ENCODE measurements at places on chromosomes 13 and 19. TPM values are rescaled to one million over a fixed set of nuclear protein-coding genes. Genes with fewer than 3 reads are reported as not detected.

EDDM13 gene
- total RNA-seq, result not detected

TMPRSS9 gene
- 0.12 TPM for total RNA-seq

FUT1 gene
- total RNA-seq, result 0.59 TPM

DAND5 gene
- total RNA-seq, result not detected

SHISA2 gene
- total RNA-seq, result 1.7 TPM

CYP4F11 gene
- total RNA-seq, result not detected

ANKLE1 gene
- 4.9 TPM for total RNA-seq

LRRC4B gene
- total RNA-seq, result 42.5 TPM

LACC1 gene
- 0.75 TPM for total RNA-seq

ZNF471 gene
- not detected for total RNA-seq

KL gene
- 0.12 TPM for total RNA-seq

TTYH1 gene
- total RNA-seq, result 180 TPM

GPR12 gene
- 0.14 TPM for total RNA-seq

ZNF497 gene
- 8.4 TPM for total RNA-seq

SPTBN4 gene
- total RNA-seq, result 0.40 TPM

LIN37 gene
- total RNA-seq, result 7.5 TPM

GNG7 gene
- 13.9 TPM for total RNA-seq

NOVA2 gene
- total RNA-seq, result 25.6 TPM

MAP1S gene
- total RNA-seq, result 93.4 TPM

AP2A1 gene
- total RNA-seq, result 102 TPM

FGF22 gene
- 0.84 TPM for total RNA-seq

FRY gene
- 4.7 TPM for total RNA-seq

CPAMD8 gene
- 17.0 TPM for total RNA-seq

LILRB1 gene
- not detected for total RNA-seq

LRG1 gene
- 0.09 TPM for total RNA-seq

FAM124A gene
- 3.7 TPM for total RNA-seq

OPA3 gene
- total RNA-seq, result 15.7 TPM

CACNG6 gene
- 0.77 TPM for total RNA-seq

OR7D2 gene
- 1.6 TPM for total RNA-seq

MISP3 gene
- total RNA-seq, result 0.39 TPM

ELANE gene
- not detected for total RNA-seq

EFNA2 gene
- total RNA-seq, result 28.0 TPM

PSG2 gene
- not detected for total RNA-seq

DNAAF3 gene
- 10.4 TPM for total RNA-seq

RFX2 gene
- 17.2 TPM for total RNA-seq

KLK11 gene
- total RNA-seq, result not detected

OR10H3 gene
- total RNA-seq, result not detected

CABP5 gene
- total RNA-seq, result not detected

FXYD7 gene
- total RNA-seq, result 1.1 TPM

CYP2F1 gene
- total RNA-seq, result not detected

LHB gene
- total RNA-seq, result not detected

MAP2K2 gene
- 171 TPM for total RNA-seq

LGALS7 gene
- total RNA-seq, result not detected

AMER2 gene
- 4.1 TPM for total RNA-seq

THSD8 gene
- 34.7 TPM for total RNA-seq

TMEM238 gene
- 0.71 TPM for total RNA-seq
